ENCODE measurements at places on chromosomes 4 and X.

DNA sequence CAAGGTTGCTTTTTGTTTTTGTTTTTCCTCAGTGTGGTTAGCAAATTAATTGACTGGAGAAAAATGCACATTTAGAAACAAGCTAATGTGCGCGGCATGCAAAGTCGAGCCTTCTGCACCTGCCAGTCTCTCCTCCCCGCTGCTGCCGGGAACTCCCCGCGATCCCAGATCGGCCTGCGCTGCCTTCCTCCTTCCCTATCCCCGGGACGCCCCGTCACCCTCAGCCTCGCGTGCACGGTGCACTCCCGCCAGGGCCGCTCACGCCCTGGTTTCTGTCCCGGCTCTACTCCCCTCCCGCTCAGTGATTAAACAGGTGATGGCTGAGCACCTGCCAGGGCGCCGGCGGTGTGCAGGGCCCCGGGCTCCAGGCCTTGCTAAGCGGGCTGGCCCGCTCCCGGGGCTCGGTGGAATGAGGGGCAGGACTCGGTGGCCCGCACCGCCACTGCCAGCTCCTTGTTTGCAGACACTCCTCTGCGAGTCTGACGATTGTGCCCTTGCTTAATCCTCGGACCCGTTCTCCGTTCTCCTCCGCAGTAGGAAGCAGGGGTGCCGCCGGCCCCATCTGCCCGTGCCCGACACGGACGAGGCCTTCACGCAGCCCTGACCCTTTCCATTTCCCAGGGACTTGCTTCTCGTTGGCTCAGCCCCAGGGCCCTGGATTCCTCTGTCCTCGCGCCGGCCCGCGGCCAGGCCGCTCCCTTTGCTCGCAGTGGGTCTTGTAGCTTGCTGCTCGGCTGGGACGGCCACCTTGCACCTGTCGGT is 143.4 kb downstream of the TRIML1 start:
- no peak for DNase-seq
- no peak overlapping the region for H3K4me3 ChIP-seq
- H3K36me3 ChIP-seq = no peaks in the 10 kb centered on the region
- no peaks in the 10 kb centered on the region for H3K4me1 ChIP-seq
- no peak overlapping the region for H3K27ac ChIP-seq

- no peaks in the 10 kb centered on the region for H3K36me3 ChIP-seq
- no peaks in the 10 kb centered on the region for H3K27me3 ChIP-seq
Measured at GRCh38 chr4:186095406-186095805, 9.1 kb upstream of the FAM149A start.

DNA sequence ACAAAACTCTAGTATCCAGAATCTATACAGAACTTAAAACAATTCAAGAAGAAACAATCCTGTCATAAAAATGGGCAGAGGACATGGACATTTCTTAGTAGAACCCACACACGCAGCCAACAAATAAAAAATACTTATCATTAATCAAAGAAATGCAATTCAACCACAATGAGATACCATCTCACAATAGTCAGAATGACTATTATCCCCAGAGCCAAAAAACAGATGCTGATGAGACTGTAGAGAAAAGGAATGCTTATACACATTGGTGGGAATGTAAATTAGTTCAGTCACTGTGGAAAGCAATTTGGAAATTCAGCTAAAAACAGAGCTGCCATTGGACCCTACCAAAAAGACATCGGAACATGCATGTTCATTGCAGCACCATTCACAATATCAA is 37.9 kb downstream of the RAB40AL start:
- no peak overlapping the region for H3K4me3 ChIP-seq
- H3K4me1 ChIP-seq = no peaks in the 10 kb centered on the region
- no peak overlapping the region for H3K27ac ChIP-seq
- no peak for DNase-seq

GRCh38 chrX:97563531-97564133 is 679.9 kb downstream of the RPA4 start:
- H3K27me3 ChIP-seq = no peaks in the 10 kb centered on the region
- no peaks in the 10 kb centered on the region for H3K36me3 ChIP-seq
- H3K27ac ChIP-seq = peak overlapping the region; percentile 13
- H3K4me3 ChIP-seq = peak overlapping the region; percentile 19

DNA sequence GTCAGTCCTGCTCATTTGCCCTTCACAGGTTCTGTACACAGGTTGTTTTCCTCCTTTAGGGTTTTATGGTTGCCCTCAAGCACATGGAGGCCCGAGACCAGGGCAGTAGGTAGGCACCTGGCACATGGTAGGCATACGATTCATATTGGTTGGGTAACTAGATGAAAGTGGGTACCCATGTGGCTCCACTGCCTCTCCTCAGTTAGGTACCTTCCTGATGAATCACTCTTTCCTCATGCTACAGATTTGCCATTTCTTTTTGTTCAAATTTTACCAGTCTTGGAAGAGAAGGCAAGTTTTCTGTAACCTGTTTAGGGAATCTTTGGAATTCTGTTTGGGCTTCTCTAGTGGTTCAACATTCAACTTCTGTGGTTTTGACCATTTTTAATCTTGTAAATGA is 121.3 kb downstream of the FHIP1A start:
- H3K4me3 ChIP-seq = no peak overlapping the region
- no peak for DNase-seq
- no peaks in the 10 kb centered on the region for H3K4me1 ChIP-seq
- H3K36me3 ChIP-seq = no peaks in the 10 kb centered on the region
- H3K27me3 ChIP-seq = no peaks in the 10 kb centered on the region
- H3K27ac ChIP-seq = no peak overlapping the region

DNA sequence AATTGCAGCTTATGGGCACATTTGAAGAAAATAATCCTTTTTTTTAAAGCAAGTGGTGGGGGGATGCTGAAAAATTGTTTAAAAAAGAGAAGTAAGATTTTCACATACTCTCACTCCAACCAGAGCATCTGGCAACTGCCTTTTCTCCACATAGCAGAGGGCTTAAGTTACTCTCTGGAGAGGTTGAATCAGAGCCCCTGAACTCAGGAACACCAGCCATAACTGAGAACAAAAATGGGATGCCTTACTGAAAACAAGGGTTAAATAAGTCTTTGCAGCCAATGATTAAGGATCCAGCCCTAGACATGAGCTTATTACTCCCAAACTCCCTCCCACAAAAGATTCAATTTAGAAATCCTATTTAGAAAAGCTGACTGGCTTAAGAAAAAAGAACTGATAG is 27.5 kb downstream of the CASK start:
- H3K27me3 ChIP-seq = no peaks in the 10 kb centered on the region
- H3K36me3 ChIP-seq = no peaks in the 10 kb centered on the region
- no peak overlapping the region for H3K4me3 ChIP-seq
- DNase-seq = no peak

- H3K27me3 ChIP-seq = no peaks in the 10 kb centered on the region
- H3K4me3 ChIP-seq = no peak overlapping the region
- H3K27ac ChIP-seq = no peak overlapping the region
- DNase-seq = no peak
- H3K36me3 ChIP-seq = no peaks in the 10 kb centered on the region
- no peaks in the 10 kb centered on the region for H3K4me1 ChIP-seq
Measured at GRCh38 chr4:5955201-5955821, 62.4 kb upstream of the CRMP1 start.

DNA sequence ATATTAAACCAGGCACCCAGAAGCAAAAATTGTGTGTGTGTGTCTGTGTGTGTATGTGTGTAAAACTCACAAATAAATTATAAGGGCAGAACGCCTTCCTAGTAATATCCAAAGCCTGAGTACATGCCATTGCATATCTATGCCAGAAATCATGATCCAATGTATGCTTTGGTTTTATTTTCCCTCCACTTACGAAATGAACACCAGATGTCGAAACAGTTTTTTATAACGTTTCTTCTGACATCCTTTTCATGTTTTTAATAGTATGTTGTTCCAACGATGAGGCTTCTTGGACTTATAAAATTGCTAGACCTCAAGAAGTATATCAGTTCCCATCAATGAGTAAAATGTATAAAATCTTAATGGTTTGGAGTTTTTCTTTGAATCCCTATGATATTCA is 55.4 kb downstream of the KCNIP4 start:
- no peaks in the 10 kb centered on the region for H3K27me3 ChIP-seq
- no peak overlapping the region for H3K4me3 ChIP-seq
- no peaks in the 10 kb centered on the region for H3K4me1 ChIP-seq

DNA sequence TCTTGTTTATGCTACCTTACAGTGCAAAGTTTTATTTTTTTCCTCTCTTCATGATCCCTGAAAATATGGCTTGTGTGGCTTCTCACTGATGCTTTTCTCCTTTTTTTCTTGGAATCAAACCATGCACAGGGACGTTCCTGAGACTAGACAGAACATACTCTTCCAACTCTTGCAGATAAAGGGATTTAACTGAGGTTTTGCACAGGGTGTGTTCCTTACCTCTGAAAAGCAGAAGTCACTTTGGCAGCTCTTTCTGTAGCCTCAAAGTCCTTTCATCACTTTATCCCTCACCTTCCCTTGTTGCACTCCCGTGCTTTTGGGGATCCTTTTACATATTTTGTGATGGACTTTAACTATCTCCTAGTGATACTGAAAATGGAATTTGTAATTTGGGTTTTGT is 300.1 kb downstream of the SPRY1 start:
- no peak overlapping the region for H3K27ac ChIP-seq
- H3K27me3 ChIP-seq = no peaks in the 10 kb centered on the region
- no peak overlapping the region for H3K4me3 ChIP-seq

DNA sequence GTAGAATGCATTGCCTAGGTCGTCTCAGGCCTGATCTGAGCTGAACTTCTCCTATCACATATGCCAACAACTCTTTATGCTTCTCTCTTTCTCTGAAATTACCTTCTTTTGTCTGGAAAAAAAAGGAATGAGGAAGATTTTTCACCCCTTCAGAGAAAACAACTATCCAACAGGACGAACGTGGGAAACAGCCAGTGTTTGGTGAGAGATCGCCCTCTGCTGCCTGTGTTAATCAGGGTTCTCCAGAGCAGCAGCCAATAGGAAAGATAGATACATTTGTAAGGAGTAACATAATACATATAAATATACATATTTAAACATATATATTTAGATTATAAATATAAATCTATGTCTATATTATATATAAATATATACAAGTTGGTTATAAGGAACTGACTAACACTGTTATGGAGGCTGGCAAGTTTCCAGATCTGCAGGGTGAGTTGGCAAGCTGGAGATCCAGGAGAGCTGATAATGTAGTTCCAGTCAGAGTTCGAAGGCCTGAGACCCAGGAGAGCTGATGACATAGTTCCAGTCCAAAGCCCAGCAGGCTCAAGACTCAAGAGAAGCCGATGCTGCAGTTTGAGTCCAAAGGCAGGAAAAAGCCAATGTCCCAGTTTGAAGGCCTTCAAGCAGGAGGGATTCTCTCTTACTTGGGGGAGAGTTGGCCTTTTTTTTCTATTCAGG is 13.3 kb downstream of the CETN2 start:
- no peak overlapping the region for H3K4me3 ChIP-seq
- no peaks in the 10 kb centered on the region for H3K4me1 ChIP-seq
- DNase-seq = no peak
- peak overlapping the region; percentile 62 for H3K27ac ChIP-seq
- H3K27me3 ChIP-seq = no peaks in the 10 kb centered on the region
- no peaks in the 10 kb centered on the region for H3K36me3 ChIP-seq

DNA sequence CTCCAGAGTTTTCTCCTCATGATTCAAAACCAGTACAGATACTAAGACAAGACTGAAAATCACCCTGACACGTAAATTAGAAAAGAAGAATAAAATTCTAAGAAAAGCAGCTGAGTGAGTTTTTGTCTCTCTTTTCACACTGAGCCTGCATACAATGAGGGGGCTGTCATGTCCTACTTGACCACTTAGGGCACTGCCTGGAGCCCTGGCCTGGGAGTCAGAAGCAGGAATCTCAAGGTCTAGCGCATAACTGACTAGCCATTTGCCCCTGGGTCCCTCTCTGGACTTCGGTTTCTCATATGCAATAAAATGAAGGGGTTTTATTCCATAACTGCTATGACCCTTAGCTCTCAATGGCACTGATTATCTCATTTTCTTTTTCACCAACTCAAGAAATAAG is 36.7 kb upstream of the SLC25A4 start:
- no peaks in the 10 kb centered on the region for H3K27me3 ChIP-seq
- no peaks in the 10 kb centered on the region for H3K36me3 ChIP-seq
- H3K4me3 ChIP-seq = no peak overlapping the region
- H3K4me1 ChIP-seq = no peaks in the 10 kb centered on the region
- DNase-seq = no peak
- H3K27ac ChIP-seq = no peak overlapping the region

Measured in Peyer's patch (tissue), 4 donors.